Tibial nerve (tissue), 4 donors: ENCODE measurements at places on chromosomes 2 and 18.

DNA sequence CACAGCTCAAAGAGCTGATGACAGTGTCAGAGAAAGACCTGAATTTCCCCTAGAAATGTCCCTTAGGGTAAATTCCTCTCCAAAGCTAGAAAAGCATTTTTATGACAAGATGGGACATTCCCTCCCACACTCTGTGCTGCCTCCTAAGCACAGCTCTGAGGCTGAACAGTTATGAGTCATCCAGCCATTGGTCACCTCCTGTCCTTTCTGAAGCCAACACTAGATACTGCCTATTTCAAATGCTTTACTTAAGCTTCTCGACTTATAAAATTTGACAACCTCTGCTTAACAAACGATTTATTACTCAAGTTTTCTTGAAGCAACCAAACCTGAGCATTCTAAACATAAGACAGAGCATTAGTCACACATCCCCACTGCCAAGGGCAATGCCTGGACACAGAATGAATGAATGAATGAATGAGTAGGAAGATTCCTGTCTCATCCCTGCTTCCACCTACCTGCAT is 35.4 kb downstream of the B4GALT6 start:
- H3K36me3 ChIP-seq = no peaks in the 10 kb centered on the region
- no peak for DNase-seq
- no peak overlapping the region for H3K27ac ChIP-seq
- no peak overlapping the region for H3K4me3 ChIP-seq
- H3K27me3 ChIP-seq = no peaks in the 10 kb centered on the region

DNA sequence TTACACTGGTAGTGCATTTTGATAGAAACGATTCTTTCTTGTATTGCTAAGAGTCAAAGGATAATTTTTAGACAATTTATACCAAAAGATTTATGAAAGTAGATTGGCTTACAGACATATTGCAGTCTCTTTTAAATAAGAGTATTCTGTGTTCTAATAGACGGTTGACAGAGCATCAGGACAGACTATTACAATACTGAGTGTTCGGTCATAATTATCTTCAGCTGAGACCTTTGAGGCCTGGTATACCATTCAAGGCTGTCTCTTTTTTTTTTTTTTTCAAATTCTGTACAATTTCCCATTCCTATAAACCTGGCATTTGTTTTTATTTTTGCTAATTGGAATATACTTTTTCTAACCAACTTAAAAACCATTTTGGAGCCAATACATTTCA is 140.6 kb upstream of the NOSTRIN start:
- H3K27me3 ChIP-seq = no peaks in the 10 kb centered on the region
- no peak for DNase-seq
- no peak overlapping the region for H3K27ac ChIP-seq
- H3K36me3 ChIP-seq = no peaks in the 10 kb centered on the region

DNA sequence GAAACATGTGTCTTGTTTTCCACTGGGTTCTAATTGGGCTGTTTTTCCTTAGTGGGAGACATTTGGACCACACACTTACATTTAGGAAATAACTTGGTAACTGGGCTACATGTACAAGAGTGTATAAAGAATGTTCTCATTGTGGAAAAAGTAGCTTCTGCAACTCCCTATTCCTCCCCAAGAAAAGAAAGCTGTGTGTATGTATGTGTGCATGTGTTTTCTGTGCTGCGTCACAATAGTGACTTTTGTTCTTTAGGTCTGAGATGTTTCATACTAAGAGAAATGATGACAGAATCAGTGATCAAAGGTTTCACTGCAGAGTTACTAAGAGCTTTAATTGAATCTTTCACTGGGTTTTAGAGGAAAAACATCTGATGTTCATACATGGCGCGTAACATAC is 82.7 kb downstream of the TANC1 start:
- DNase-seq = no peak
- H3K4me3 ChIP-seq = no peak overlapping the region
- no peaks in the 10 kb centered on the region for H3K36me3 ChIP-seq
- H3K27me3 ChIP-seq = no peaks in the 10 kb centered on the region

DNA sequence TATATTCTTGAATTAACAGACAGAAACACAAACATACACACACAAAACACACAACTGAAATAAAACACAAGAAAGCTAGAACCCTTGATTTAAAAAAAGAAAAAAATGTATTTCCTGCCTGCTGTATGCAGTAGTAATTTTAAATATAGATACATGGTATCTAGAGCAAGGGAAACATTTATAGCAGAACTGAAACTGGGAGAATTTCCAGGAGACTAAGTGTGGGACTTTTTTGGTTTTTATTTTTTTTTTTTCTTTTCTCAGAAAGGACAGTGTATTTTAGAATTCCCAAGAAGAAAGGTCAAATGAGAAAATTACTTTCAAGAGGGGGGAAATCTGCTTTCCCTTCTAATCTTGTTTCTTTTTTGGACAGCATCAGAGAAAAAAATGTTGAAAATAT is 558.9 kb upstream of the PKDCC start:
- no peaks in the 10 kb centered on the region for H3K36me3 ChIP-seq
- no peaks in the 10 kb centered on the region for H3K27me3 ChIP-seq
- no peak overlapping the region for H3K4me3 ChIP-seq
- H3K27ac ChIP-seq = no peak overlapping the region
- no peaks in the 10 kb centered on the region for H3K4me1 ChIP-seq
- no peak for DNase-seq

DNA sequence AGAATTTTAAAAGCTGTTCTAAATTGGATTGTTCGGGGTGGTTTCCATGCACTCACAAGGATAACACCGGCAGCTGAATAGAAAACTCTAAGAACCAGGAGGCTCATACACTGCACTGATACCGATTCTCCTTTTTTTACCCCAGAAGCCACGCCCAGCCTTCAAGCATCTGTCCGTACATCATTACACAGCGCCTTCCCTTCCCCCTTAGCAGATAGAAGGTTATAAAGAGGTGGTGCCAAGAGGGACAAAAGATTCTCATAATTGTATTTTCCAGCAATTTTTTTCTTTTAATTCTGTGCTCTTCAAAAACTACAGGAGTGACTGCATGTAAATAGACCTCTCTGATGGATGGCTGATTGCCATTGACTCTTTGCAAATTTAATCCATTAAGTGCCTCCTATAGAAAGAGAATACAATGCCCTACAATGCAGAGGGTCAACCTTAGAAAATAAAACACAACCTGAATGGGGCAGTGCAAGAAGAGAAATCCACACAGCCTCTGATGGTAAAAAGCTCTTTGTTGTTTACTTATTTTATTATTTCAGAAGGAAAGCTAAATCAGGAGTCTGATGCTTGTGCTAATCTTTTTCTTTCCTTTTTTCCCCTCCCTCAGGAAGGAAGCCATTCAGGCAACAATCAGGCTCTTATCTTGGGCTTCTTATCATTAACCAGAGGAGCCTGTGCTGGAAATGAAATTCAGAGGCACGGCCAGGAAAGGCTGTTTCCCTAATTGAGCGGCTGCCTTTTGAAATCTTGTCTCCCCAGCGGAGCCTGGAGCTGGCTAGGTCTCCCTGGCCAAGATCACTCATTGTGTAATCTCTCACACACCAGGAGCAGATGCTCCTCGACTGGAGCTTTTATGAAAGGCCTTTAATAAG is 198.9 kb upstream of the NABP1 start:
- H3K4me3 ChIP-seq = no peak overlapping the region
- peak; percentile 63 for DNase-seq
- no peaks in the 10 kb centered on the region for H3K4me1 ChIP-seq
- H3K27ac ChIP-seq = no peak overlapping the region

- DNase-seq = no peak
- H3K4me1 ChIP-seq = peaks cover 3% of the 10 kb centered on the region
- H3K27me3 ChIP-seq = no peaks in the 10 kb centered on the region
- H3K27ac ChIP-seq = no peak overlapping the region
- no peaks in the 10 kb centered on the region for H3K36me3 ChIP-seq
Observed at GRCh38 chr2:157413326-157414035, 30.4 kb downstream of the CYTIP start.

DNA sequence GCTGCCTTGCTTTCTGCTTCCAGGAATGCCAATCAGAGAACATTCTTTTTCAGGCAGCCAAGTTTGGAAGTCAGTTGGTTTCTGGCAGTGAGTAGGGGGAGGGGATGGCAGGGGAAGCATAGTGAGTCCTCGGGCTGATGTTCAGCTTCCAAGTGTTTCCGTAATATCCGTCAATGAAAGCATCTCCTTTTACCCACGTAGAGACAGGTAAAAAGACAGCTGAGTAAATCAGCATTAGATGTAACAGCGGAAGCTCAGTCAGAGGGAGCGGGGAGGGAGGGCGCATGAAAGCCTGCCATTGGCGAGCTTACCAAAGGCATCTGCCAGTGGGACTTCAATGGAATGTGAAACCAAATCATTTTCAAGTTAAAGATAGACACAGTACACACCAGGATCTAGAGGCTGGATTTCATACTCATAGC is 117.1 kb upstream of the DTNA start:
- H3K36me3 ChIP-seq = no peaks in the 10 kb centered on the region
- peak; percentile 7 for DNase-seq
- peak overlapping the region; percentile 83 for H3K27ac ChIP-seq
- peaks cover 13% of the 10 kb centered on the region for H3K4me1 ChIP-seq

GRCh38 chr2:11375025-11375688 is 30.7 kb upstream of the ROCK2 start:
- no peaks in the 10 kb centered on the region for H3K27me3 ChIP-seq
- H3K36me3 ChIP-seq = no peaks in the 10 kb centered on the region
- H3K27ac ChIP-seq = peak overlapping the region; percentile 67

DNA sequence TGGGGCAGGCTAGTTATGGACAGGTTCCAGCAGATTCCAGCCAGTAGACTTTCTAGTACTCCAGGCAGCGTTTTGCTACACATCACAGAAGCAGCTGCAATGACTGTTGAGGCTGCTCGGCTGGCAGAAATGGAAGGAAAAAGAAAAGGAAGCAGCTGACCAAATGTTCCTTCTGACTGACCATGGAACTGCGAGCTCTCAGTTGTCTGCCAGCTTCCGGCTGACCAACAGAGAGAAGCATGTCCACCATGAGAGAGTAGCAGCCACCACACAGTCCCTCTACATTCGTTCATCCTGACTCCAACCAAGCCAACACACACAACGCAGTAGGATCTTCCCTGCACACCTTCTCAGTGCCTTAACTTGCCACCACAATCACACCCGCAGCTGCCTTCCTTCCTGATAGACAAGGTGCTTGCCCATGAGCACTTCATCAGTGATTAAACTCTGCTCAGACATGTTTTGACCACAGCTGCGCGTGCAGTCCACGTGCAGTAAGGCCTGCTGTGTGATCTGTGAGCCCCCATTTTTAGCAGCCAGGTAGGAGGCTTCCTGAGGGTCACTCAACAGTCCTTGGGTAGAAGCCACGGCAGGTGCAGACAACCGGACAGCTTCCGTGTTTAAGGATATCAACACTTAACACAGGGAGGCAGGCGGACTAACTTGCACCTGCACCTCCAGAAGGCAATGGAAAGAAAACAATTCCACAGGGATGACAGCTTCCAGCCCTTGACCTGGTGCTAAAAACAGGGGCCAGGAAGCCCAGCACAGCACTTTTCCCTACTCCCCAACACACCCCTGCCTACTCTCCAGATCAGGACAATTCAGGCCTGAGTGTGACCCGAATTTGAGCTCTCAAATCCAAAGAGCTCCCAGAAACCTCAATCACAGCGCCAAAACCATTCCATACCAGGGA is 996 bp downstream of the TGFBRAP1 start:
- peak overlapping the region; percentile 57 for H3K4me3 ChIP-seq
- H3K27ac ChIP-seq = peak overlapping the region; percentile 90
- H3K4me1 ChIP-seq = peaks cover 14% of the 10 kb centered on the region
- H3K27me3 ChIP-seq = no peaks in the 10 kb centered on the region
- peak; percentile 36 for DNase-seq

GRCh38 chr2:100641125-100641435 is 78.3 kb downstream of the PDCL3 start:
- H3K4me1 ChIP-seq = no peaks in the 10 kb centered on the region
- no peak for DNase-seq
- H3K27me3 ChIP-seq = no peaks in the 10 kb centered on the region
- no peaks in the 10 kb centered on the region for H3K36me3 ChIP-seq
- H3K27ac ChIP-seq = no peak overlapping the region

DNA sequence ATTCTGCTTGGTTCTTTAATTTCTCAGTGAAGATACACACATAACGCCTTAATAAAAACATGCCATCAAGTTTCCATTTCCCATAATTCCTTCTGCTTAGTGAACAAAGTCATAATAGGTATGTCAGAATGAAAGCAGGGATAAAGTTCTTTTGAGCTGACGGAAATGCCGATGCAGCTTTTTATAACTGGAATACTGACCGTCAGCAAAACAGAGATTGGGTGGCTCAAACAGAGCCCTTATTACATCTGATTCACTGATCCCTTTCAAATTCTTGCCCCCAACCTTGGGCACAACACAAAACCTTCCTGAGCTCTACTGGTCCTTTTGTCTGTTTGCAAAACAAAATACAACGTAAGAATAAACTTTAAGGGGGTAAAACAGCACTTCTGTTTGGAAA is 140.4 kb downstream of the CDH2 start:
- no peaks in the 10 kb centered on the region for H3K36me3 ChIP-seq
- H3K4me1 ChIP-seq = no peaks in the 10 kb centered on the region
- no peak for DNase-seq
- no peak overlapping the region for H3K4me3 ChIP-seq
